ENCODE measurements at places on chromosomes 7 and 10.

DNA sequence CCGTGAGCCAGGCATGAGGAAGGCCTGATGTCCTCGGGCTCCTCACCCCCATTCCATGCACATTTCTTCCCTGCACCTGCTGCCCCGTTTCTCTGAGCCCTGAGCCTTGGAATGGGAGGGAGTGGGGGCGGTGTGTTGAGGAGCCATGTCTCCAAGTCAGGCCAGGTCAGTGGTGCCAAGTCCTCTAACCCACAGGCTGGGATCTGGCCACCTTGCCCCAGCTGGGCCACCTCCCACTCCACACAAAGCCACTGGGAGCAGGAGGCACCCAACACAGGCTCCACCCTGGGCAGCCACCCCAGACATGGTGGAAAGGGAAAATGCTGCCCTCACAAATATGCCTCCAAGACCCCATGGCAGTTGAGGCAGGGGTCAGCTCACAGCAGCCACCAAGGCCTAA is 27.7 kb downstream of the ZCCHC24 start:
- DNase-seq = no peak

DNA sequence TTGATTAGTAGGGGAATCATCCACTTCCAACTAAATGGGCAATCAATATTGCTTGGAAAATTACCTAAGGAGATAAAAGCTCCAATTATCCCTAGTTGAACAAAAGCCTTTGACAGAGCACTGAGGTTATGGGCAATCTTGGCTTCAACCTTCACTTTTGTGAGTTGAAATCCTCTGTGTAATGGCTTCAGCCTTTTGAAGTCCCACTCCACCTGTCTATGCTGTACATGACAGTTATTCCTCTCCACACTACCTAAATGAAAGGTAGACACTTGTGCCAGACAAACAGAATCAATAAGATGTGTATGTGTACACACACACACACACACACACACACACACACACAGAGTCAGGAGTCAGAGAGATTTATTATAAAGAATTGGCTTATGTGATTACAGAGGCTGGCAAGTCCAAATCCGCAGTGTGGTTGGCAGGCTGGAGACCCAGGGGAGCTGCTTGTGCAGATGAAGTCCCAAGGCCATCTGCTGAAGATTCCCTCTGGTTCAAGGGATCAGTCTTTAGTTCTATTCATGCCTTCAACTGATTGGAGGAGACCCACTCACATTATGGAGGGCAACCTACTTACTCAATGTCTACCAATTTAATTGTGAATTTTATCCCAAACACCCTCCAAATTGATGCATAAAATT is 164.8 kb upstream of the CDC14C start:
- no peak for DNase-seq

DNA sequence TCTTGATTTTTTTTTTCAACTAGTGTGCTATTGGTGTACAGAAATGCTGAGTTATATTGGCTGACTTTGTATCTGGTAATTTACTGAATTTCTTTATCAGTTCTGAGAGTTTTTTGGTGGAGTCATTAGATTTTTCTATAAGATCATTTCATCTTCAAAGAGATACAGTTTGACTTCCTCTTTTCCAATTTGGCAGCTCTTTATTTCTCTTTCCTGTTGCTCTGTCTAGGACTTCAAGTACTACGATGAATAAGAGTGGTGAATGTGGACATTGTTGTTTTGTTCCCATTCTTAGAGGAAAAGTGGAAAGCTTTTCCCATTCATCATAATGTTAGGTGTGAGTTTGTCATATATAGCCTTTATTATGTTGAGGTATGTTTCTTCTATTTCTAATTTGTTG is 50.2 kb downstream of the LOXL4 start:
- no peak for DNase-seq

DNA sequence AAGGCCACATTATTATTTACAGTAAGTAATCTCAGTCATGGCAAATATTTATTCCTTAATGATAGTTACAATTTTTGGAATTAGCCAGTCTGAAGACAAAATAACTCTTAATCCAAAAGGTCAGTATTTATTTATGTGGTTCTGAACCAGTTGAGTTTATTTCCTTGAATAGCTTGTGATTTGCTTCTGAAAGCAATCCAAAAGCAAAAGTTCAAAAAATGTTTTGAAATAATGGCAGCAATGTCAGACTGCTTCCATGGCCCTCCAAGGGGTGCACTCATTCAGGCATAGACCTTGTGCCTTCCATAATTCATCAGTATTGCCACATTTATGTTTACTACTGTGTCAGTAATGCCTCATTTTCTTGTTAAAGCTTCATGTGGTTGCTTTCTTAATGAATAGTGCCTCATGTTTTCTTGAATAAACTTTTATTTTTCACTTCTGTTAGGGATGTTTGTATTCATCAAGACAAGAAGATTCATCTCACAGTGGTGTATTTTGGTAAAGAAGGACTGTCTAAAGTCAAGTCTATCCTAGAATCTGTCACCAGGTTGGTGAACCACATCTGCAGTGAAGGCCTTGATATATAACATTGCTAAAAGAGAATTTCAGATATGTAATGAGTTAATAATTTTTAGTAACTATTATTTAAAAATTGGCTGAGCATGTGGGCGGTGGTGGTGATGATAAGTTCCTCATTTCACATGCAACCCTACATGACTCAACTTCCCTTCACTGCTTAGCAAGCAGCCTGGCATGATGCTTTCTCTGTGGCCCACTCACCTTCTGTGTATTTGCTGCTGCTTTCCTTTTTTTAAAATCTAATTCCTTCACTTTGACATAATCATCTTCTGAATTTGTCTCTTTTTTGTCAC is 22.0 kb downstream of the CSGALNACT2 start:
- no peak for DNase-seq

- no peak for DNase-seq
Observed at GRCh38 chr10:119642556-119643111, 8.5 kb upstream of the BAG3 start.

DNA sequence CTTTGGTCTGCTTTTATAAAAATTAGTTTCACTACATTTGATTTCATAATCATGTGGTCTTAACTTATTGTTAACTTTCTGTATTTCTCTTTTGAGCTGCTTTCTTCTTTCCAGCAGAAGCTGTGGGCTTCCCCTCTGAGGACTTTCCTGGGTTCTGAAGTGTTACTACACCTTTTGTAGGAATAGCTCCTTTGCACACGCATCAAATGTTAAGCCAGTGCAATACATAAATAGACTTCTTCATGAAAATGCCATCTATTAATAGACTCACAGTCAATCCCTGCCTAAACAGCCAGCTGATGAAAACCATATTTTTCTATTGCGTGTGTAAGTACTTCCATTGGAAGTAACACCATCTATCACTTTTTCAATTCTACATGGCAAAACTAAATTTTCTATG is 1.5 kb downstream of the ABCB4 start:
- no peak for DNase-seq

- DNase-seq = no peak
Observed at GRCh38 chr7:124930173-124930623, 573 bp upstream of the POT1 start.

DNA sequence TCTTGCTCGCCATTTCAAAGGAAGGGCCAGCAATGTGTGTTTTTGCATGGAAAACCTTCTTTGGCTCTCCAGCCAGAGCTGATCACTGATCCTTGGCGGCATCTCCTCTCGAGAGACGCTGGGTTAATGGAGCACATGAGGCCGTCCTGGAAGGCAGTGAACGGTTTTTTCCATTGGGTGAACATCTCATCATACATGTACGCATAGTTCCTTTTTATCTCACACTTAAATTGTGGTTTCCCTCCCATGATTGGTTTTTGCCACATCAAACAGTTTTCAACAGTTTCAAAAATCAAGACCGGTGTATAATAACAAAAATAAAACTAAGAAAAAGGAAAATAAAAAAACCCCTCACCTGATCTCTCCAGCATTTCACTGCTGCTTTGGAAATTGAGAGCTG is 276.4 kb downstream of the TCF7L2 start:
- DNase-seq = peak; percentile 14

- no peak for DNase-seq
Observed at GRCh38 chr7:83339907-83340306, 177.2 kb upstream of the PCLO start.

DNA sequence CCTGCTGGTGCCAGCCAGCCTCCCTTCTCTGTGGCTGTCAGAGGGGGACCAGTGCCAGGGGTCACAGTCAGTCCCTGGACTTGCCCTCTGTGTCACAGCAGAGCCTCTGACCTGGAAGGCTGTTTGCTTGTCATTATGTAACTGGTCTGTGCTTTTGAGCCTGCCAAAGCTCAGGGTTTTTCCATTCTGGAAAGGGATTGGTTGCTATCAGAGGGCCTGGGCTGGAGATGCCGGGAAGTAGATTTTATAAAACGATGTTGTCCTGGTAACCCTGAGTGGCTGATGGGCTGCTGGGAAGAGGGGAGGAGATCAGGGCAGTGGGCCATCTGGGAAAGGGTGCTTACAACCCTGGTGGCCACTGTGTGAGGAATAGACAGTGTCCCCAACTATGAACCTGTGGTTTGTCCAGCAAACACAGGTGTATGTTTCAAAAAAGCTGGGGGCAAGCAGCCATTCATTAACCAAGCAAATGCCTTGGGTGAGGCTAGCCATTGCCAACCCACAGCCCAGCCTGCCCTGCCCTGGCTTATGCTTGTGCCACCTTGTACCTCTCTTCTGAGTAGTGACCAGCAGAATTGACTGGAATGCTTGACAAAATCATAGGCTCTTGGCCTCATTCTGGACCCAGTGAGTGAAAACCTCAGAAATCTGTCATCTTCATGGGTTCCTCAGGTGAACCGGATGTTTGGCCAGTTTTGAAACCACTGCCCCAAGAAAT is 21.6 kb downstream of the SFTPD start:
- DNase-seq = no peak

- DNase-seq = no peak
Observed at GRCh38 chr7:64885520-64886240, 17.4 kb upstream of the ZNF273 start.

- peak; percentile 23 for DNase-seq
Observed at GRCh38 chr10:125048094-125048864, 106.4 kb downstream of the ZRANB1 start.

DNA sequence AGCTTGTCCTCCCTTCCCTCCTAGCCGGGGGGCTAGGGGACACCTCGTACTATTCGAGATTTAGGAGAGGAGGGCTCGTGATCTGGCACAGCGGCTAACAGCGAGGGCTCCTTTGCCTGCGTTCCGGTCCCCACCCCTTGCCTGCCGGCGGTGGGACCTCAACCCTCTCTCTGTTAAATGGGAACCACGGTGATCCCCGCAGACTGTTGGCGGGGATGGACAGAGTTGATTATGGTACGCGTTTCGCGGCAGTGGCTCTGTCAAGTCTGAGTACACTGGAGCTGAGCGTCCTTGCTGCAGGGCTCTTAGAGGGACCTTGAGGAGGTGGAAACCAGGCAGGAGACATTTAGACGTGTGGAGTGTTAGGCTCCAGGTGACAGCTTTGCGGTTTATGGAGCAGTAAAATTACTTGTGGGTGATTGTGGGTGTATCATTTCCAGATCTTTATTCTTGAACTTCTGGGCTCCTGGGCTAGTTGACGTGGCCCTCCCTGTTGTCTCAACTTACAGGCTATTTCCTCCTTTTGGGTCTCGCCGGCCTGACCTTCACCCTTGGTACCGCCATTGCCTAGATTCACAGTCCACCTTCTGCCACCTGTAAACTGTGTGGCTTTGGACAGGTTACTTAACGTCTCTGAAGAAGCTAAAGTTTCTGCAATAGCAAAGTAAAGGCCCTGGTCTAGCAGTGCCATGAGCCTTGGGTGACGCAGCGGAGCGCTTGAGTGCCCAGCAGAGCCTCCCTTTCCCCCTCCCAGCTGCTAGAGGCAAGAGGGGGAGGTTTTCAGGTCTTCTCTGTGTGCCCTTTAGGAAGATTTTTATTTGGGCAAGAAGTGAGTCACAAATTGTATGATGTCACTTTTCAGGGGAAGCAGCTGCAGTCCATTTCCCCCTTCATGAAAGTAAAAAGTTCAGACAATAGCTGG is 739 bp downstream of the CASP7 start:
- DNase-seq = peak; percentile 32

DNA sequence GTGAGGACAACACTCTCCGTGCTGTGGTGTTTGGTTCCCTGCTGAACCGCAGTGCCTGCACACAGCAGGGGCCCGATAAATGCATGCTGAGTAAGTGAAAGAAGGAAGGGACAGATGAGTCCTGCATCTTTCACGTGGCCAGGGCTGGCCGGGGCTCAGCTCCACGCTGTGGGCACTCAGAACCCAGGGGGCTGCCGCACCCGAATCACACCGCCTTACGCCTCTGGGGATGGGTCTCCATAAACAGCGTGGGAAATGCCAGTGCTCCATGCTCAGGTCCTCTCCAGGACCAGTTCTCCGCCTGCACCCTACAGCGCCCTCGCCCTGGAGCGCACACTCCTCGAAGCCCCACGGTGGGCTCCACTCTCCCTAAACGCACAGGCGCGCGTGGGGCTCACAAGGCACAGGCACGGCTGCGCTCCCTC is 38.1 kb downstream of the RASGEF1A start:
- no peak for DNase-seq

GRCh38 chr7:125681508-125681907 is 751.9 kb upstream of the POT1 start:
- no peak for DNase-seq

DNA sequence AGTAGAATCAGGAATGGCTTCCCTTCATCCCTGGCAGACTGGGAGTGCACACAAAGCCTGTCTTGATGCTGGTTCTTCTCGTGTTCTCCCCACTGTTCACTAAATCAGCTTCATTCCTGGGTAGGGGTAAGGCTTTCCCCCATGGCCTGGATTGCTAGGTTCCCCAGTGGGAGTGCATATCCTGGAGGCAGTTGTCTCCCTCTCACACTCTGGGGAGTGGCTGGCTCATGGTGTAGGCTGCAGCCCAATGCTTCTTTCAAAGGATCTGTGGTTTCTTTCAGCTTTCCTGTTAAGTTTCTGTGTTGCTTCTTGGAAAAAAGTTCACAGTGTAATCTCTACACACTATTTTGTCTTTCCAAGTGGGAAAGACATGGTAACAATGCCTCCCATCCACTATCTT is 32.6 kb upstream of the ARMC3 start:
- DNase-seq = no peak

DNA sequence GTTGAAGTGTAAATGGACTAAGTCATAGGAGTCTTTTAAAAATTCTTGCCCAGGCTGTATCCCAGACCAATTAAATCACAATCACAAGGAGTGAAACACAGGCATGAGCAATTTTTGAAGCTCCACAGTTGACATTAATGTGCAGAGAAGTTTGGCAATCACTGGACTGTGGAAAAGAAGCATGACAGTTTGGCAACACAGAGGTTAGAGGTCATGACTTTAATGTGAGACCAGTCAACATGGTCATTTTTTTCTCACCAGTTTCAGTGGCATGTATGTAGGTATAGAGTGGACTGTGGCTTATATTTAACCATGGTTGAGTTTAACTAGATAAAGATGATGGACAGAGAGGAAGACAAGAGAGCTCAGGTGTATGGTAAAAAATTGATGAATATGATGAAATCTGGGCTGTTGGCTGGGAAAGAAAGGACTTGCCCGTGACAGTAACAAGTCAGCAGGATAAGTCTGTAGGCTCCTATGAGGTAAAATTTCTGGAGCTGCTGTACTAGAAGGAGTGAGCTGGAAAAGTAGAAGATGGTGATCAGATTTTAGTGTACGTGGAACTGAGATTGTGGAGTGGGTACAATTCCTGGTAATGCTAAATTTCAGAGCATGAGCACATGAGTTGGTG is 432.2 kb upstream of the GHITM start:
- no peak for DNase-seq
